NK-92 treated with Interleukin-12 subunit alpha and Interleukin-12 subunit beta, amount 100 ng/mL, for 24 hours (cell line): ENCODE measurements at places on chromosomes 13 and 19.

DNA sequence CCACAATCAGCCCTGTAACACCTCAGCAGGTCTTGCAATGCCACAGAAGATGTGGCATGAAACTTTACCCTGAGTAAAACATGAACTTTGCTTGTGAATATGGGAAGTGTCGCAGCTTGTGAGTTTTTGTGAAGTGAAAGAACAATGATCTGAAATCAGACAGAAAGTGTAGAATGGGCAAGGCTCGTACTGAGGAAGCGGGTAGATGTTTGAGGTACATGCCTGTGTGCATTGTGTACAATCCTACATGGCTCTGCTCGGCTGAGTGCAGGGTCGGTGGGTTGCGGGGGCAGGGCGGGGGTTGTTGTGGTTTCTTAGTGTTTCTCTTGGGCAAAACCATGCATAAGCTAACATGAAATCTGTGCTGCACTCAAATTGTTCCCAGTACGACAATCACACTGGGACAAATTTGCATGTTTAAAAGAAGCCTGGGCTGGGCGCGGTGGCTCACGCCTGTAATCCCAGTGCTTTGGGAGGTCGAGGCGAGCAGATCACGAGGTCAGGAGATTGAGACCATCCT is 1.1 kb downstream of the NLRP13 start:
- no peak for DNase-seq

GRCh38 chr19:53847555-53847954 is 20.1 kb upstream of the MYADM start:
- DNase-seq = no peak

DNA sequence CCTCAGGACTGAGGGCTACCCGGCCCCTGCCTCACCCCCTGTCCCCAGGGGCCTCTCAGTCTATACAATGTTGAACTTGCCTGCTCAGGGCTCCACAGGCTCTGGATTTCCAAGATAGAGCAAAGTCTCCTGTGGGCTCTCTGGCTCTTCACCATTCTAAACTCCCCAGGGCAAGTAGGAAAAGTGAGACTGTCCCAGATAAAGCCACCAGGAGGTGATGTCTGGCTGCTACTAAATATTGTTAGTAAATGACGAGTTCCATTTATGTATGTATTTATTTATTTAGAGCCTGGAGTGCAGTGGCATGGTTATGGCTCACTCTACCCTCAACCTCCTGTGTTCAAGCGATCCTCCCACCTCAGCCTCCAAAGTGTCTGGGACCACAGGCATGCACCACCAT is 73.6 kb upstream of the SIAH3 start:
- no peak for DNase-seq

- no peak for DNase-seq
These were observed 393.8 kb downstream of the SLITRK6 start for GRCh38 chr13:85405316-85405897.

- no peak for DNase-seq
These were observed 121.7 kb downstream of the UGGT2 start for GRCh38 chr13:95931300-95932025.

DNA sequence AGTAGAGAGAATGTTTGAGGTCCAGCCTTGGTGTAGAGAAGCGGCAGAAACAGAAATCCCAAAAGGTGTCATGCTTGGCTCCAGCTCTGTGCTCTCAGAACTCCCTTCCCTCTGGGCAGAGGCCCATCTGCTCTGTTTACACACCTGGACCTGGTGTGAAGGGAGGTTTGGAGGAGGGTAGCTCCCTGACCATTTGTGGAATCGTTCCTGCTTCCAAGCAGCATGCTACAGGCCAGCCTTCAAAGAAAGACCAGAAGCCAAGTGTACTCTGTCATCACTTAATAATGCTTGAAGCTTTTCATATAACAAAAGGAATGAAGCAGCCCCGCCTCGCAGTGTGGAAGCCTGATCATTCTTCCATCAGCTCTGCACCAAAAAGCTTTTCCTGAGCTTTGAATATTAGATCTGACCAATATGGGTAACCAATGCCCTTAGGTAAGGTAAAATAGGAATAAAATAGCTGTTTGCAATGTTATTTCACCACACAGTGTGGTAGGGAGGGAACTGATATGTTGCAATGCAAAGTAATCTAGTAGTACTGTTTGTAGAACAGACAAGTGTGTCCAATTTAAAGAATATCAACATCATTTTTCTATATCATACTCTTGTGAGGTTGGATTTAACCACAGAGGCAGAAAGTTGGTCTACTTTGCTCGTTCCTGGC is 63.3 kb downstream of the ZIC5 start:
- DNase-seq = no peak

- no peak for DNase-seq
These were observed 555.9 kb downstream of the DIAPH3 start for GRCh38 chr13:59607780-59608233.

- DNase-seq = no peak
These were observed 34.4 kb upstream of the ZNF808 start for GRCh38 chr19:52492994-52493470.

DNA sequence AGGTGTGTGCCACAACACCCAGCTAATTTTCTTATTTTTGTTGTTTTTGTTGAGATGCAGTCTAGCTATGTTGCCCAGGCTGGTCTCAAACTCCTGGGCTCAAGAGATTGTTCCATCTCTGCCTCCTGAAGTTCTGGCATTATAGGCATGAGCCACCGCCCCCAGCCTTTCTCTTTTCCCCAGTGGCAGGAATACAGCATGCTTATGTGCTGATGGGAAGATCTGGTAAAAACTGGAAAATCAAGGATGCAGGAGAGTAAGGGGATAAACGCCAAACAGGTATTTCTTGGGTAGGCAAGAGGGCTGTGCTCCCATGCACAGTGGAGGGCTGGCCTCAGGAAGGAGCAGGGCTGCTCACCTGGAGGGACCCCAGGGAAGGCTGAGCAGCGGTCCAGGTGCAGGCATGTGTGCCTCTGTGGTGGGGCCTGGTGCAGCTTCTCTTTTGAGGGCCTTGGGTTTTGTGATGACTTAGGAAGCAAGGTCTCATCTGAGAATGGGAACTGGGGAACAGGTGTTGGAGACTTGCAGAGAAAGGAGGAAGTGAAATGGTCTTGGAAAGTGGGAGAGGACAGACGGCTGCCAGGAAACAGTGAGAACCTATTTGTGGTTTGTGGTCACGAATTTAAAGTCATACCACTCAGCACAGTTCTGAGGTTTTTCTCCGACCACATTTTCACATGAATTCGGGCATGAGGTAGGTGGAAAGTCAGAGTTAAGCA is 106.5 kb downstream of the TEX26 start:
- peak; percentile 17 for DNase-seq

GRCh38 chr13:112978561-112979405 is 9.8 kb downstream of the MCF2L start:
- DNase-seq = no peak

- DNase-seq = no peak
These were observed 235.9 kb downstream of the KLF12 start for GRCh38 chr13:73898276-73898675.

GRCh38 chr13:30398601-30399072 is 23.7 kb upstream of the UBE2L5 start:
- no peak for DNase-seq

DNA sequence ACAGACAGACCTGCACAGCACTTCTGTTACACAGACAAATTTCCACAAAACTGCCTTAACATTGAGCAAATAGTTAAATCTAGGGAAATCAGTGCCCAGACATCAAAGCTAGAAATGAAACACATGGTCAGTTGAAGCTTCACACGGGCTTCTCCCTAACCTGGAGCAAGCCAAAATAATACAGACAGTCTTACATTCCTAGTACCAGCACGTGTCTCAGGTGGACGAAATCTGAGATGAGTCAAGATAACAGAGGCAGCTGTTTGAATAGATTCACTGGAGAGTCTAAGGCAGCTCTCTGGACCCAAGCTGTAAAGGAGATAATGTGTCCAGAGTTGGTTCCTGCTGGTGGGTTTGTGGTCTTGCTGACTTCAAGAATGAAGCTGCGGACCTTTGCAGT is 4.1 kb upstream of the ZNF699 start:
- no peak for DNase-seq

GRCh38 chr19:50415661-50416033 is 3.1 kb upstream of the SPIB start:
- no peak for DNase-seq

GRCh38 chr19:52600639-52601024 is 30.5 kb downstream of the ZNF701 start:
- no peak for DNase-seq

DNA sequence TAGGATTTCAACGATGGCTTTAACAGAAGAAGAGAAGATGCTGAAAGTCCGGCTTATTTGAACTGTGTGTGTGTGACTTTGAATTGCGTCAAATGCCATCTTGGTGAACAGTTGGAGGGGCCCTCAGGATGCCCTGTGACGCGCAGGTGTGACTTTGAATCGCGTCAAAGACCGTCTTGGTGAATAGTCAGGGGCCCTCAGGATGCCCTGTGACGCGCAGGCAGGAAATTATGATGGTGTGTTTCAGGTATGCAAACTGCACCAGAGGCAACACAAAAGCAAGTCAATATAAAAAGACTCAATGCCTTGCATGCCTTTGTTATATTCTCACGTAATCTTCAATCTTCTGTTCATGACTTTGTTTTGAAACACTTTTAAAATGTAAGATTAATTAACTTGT is 29.2 kb downstream of the ATP11A start:
- no peak for DNase-seq

DNA sequence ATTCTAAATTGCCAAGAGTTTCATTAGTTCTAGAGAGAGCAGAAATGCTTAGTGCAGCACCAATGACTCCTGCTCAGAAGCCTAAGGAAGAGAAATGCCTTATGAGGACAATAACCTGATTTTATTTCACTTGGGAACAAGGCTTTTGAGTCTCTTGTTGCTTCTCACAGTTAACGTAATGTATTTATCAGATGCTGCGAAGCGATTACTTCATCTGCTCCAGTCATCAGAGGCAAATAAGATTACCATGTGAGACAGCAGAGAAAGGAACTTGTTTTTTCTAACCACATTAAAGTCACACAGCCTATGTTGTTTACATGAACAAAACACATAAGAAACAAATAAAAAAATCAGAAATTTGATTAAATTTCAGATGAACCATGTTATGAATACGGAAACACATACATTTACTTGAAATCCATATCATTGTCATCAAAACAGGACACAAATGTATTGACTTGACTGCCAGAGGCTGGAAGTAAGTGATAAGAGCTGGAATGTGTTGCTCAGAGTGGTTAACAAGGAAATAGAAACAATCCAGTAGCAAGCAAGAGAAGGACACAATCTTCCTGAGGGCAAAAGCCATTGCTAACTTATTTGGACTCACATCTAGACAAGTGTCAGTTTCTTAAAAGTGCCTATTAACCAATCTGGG is 147.3 kb downstream of the LHFPL6 start:
- no peak for DNase-seq

DNA sequence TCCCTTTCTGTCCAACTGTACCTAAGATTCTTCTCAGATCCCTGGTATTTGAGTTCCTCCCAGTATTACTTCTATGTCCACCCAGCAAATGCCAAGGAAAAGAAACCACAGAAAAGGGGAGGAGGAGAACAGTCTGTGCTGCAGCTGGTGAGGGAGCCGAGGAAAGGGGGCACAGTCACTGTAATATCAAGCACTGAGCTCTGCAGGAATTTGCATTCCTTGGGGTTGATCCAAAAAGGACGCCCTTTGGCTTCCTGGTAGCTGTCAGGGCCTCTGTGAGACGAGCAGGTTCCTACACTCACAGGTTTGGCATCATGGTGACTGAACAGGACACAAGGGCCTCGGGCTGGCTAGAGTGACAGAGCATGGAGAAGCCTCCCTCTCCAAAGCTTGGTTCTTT is 273.4 kb downstream of the NHLRC3 start:
- DNase-seq = no peak

DNA sequence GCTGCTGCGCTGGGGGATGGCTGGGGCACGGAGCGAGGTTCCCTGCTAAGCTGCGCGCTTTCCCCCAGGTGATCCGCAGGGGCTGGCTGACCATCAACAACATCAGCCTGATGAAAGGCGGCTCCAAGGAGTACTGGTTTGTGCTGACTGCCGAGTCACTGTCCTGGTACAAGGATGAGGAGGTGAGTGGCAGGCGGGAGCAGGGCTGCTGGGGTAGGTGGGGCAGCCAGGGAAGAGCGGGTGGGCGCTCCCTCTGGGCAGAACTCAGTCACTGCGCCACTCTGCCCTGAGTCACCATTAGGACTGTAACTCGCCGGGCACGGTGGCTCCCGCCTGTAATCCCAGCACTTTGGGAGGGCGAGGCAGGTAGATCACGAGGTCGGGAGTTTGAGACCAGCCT is 23.8 kb downstream of the TMED1 start:
- no peak for DNase-seq

- peak; percentile 62 for DNase-seq
These were observed 143.8 kb upstream of the ZNF507 start for GRCh38 chr19:32201636-32202051.

DNA sequence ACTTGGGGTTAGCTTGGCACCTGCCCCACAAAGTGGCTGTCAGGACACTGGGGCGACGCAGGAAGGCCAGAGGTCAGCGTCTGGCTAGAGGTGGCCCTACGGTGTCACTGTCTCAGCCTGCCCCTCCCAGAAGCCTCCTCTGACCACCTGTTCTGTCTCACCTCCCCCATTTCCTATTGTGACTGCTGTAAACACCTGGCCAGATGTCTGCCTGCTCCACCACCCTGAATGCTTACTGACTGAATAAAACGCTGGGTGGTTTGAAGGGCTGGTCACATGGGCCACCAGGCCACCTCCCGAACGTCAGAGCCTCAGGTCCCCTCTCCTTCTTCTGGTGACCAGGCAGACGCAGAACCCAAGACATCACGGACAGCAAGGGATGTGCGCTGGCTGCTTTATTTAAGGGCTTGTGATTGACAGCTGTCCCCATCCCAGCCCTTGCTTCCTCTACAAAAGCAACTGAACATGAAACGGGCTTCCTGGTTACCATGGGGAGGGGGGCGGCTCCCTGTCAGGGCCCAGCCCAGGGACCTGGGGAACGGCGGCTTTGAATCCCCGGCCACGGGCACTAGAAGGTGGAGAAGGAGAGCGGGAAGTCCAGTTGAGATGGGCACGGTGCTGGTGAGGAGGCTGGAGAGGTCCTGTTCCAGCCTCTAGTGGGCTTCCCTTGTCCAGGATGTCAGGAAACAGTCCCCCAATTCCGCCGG is 6.2 kb downstream of the ELOF1 start:
- no peak for DNase-seq

GRCh38 chr13:93411186-93411680 is 184.6 kb downstream of the GPC6 start:
- no peak for DNase-seq

DNA sequence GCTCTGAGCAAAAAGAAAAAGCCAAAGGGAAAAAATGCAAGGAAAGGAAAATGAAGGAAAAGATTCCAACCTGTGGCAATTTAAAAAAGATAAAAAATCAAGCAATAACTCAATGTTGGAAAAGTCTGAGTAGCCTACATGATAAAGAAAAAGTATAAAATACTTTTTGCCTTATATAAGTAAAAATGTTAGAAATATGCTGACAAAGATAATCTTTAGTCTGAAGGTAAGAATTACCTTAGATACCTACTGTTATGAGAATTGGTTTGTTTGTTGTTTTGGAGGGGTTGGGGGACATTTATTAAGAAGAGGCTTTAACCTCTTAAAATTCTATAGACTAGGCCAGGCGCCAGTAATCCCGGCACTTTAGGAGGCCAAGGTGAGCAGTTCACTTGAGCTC is 29.7 kb upstream of the CPB2 start:
- DNase-seq = no peak

GRCh38 chr13:46624353-46624752 is 71.4 kb downstream of the LRCH1 start:
- DNase-seq = no peak
